ENCODE measurements at places on chromosomes 11 and 22. TPM values are rescaled to one million over a fixed set of nuclear protein-coding genes. Genes with fewer than 3 reads are reported as not detected.
A peak's percentile ranks its signal among the peaks of the same experiment; 100 is the strongest.

GRCh38 chr22:38403812-38404211, 51.2 kb downstream of the KCNJ4 start:
- no peak for DNase-seq

GRCh38 chr11:9838961-9839360, 175.1 kb downstream of the SWAP70 start:
- DNase-seq, result peak; percentile 83

- DNase-seq, result peak; percentile 11
Observed at GRCh38 chr11:28009388-28009787, 98.6 kb downstream of the KIF18A start.

DNA sequence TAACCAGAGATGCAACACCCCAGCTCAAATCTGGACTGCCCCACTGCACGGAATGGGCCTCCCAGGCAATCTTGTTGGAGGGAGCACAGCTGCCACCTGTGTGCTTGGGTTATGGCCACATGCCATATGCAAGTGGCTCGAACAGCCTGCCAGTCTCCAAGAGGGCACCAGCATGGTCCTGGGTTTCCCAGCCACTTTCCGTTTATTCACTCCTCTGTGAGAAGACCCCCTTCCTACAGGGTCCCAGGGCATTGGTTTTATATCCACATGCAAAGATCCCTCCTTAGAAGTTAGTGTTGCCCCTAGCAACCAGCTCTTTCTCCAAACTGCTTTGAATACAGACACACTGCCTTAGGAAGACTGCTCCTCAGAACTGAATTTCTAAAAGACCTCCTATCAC, 487.8 kb downstream of the BUD13 start:
- DNase-seq, result no peak

- no peak for DNase-seq
Observed at GRCh38 chr11:128678024-128678423, 15.8 kb upstream of the FLI1 start.

DNA sequence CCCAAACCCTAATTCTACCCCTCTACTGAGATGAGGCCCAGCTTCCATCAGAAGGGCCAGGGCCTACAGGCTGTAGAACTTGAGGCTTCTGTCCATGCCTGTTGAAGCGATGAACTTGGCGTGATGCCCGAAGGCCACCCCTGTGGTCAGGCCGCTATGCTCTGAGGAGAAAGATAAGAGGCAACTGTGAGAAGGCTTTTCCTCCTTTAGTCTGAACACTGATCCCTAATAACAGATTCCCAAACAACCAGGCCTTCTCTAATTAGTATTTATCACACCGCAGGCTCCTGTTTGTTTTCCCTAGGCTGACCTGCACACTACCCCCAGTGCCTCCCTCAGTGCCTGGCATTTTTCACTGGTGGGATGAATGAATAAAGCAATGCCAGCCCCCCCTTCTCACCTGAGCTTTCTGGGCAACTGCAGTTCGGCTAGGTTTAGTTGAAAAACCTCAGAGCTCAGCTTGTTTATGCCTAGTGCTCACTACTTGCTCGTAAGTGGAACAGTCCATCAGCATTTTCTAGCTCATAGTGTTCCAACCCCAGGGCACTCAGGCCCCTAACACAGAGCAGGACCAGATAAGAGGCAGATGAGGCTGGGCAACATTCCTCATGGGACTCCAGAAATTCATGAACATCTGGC, 15.2 kb downstream of the PRPF19 start:
- no peak for DNase-seq

- DNase-seq, result peak; percentile 48
Observed at GRCh38 chr11:69943066-69943465, 123.8 kb upstream of the FGF3 start.

DNA sequence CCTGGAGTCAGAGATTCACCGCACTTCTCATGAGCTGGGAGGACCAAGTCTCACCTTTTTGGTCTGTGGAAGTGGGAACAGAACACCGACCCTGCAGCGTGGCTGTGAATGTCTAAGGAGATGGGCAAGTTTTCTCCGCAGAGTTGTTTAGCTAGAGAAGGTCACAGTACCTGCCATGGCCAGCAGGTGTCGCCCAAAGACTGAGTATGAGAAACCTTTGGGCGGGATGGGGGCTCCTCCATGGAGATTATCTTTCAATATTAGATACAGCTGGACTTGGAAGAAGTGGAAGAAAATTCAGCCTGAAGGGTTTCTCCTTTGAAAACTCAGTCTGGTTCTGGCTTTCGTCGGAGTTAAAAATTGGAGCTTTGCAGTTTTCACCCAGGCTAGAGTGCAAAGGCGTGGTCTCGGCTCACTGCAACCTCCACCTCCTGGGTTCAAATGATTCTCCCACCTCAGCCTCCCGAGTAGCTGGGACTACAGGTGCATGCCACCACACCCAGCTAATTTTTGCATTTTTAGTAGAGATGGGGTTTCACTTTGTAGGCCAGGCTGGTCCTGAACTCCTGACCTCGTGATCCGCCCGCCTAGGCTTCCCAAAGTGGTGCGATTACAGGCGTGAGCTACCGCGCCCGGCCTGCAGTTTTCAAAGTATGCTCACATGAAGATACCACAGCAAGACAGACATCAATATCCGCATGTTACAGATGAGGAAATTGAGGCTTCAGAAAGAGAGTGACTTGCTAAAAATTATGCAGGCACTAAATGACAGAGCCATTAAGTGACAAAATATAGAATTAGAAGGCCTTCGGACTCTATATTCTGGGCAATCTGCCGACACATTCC, 10.7 kb upstream of the DSCAML1 start:
- DNase-seq, result peak; percentile 24

- DNase-seq, result no peak
Observed at GRCh38 chr11:20452585-20452984, 65.1 kb downstream of the PRMT3 start.

DNA sequence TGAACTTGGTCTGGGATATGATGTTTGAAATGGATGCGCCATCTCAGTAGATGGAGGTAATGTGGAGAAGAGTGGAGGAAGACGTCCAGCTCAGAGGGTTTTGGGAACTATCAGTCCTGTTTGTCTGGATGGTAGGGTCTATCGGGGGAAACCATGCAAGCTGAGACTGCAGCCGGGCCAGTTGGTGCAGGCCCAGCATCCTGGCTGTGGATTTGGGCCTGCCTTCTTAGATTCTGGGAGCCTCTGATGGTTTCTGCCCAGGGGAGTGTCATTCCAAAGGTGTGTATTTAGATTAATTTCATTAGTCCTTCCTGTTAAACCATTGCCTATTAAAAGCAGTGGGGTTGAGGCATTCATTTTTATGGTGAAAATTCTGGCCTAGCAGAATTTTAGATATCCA, 31.6 kb downstream of the BMAL1 start:
- DNase-seq, result no peak

DNA sequence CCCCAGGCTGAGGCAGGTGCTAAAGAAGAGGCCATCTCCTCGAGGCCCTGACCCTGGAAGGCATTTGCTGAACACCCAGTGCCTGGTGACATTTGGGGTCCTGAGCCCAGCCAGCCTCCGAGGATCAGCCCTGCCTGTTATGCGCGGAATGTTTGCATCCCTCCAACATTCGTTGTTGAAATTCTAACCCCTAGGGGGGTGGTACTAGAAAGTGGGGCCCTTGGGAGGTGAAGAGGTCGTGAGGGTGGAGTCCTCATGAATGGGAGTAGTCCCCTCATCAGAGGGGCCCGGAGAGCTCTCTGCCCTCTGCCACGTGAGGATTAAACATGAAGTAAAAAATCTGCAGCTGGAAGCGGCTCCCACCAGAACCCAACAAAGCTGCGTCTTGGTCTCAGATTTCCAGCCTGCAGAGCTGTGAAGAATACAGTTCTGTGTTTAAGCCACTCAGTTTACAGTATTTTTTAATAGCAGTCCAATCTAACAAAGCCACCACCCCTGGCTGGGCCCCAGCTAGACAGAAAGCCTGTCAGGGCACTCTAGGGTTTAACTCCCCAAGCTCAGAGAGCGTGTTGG, 35.3 kb upstream of the SEPTIN5 start:
- DNase-seq, result no peak

GRCh38 chr11:12702999-12703453, 28.8 kb downstream of the TEAD1 start:
- DNase-seq, result no peak

GRCh38 chr22:24540470-24540869, 14.5 kb downstream of the GUCD1 start:
- DNase-seq, result no peak

DNA sequence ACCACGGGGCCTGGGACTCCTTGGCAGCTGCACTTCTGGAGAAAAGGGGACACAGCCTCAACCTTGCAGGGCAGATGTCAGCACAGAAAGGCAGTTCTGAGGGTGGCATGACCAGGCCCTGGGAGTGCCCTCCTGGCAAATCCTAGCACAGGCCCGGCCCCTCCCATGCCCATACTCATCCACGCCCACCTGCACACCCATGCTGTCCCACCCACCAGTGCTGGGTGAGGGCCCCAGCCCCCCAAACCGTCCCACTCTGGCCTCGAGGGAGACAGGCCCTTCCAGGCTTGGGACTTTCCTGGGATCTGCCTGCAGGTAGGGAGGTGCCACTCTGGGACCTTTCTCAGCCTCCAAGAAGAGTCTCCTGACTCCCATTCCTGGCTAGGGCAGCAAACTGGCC, 10.1 kb downstream of the DUSP8 start:
- DNase-seq, result no peak

DNA sequence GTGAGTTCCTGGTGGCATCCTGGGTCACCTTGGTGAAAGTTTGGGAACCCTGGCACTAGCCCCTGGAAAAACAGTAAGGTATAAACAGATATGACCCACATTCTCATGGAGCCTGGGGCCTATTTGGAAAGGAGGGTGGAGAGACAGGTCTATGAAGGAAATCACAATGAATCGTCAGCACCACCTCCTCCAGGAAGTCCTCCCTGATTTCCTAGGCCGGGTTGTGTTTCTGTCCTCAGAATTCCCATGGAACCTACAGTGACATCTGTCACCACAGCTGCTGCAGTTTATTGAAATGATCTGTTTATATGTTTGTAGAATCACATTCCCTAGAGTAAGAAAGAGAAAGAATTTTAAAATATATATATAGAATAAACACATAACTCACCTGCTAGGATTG, 71.8 kb upstream of the ASPHD2 start:
- no peak for DNase-seq

GRCh38 chr11:88421530-88421929, 84.0 kb upstream of the CTSC start:
- DNase-seq, result no peak

DNA sequence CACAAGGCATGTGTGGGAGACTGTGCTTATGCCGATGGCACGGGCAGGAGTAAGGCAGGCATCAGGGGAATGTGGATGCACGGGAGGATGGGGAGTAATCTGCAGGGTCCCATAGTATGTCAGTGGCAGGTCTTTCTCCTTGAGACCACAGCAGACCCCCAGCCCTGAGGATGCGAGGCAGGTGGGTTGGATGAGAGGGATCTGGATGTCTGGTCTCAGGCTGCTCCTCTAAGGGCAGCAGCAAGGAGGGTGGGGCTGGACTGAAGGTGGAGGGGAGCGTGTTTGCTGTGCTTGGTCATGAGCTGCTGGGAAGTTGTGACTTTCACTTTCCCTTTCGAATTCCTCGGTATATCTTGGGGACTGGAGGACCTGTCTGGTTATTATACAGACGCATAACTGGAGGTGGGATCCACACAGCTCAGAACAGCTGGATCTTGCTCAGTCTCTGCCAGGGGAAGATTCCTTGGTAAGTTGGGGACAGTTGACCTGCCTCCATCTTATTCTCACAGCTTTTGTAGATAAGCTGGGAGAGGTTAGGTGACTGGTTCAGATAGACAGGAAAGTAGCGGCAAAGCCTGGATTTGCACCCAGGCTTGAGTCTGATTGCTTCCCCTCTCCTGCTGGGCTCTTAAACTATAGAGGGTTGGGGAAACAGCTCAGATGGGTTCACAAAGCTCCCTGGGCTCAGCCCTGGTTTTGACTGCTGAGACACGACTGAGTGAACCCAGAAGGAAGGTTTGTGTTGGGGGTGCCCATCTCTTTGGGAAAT, at the start of gene APOL1:
APOL1 (plus strand) TSS at position 380 of the 769 bp plus-strand sequence. CDS start 1,823 bp downstream, outside the sequence.
- DNase-seq, result peak; percentile 69

DNA sequence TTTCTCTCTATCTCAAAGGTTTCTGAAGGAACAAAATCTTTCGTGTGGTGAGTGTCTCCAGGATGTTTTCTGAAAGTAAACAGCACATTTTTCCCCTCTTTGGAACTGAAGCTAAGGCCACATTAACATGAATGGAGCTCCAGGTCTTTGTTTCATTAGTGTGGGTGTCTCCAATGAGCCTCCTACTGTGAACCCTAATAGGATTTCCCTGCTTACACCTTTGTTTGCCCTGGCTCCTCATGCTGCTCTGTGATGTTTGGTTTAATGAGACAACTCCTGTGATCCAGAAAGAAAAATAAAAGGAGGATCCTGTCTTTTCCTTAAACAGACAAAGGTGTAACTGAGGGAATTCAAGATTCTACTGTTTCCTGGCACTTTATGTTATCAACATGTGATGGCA, 76.9 kb upstream of the SLC6A5 start:
- no peak for DNase-seq

DNA sequence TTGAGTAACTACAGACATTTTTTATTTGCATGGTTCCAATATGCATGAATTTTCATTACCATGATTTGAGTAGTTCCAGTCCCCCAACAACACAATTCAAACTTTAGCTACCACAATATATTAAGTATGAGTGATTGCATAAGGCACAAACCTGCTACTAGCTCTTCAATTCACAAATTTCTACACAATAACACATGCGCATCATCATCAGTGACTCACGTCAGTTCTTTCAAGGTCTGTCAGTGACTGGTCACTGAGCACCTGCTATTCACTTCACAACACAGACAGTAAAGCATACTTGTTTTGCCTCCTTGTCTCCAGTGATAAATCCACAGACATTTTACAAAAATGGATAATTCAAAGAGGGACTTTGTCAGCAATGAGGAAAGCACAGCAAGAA, 435.1 kb upstream of the CCDC90B start:
- no peak for DNase-seq

- no peak for DNase-seq
Observed at GRCh38 chr22:25098445-25099081, 101.1 kb upstream of the CRYBB3 start.

The MMP8 gene
- not detected for total RNA-seq

The PGGHG gene
- 13.0 TPM for total RNA-seq

The AQP11 gene
- 5.8 TPM for total RNA-seq

The SYCE3 gene
- not detected for total RNA-seq

The CCDC116 gene
- total RNA-seq, result not detected

The AIFM3 gene
- not detected for total RNA-seq

The NPAS4 gene
- not detected for total RNA-seq

The SPI1 gene
- 0.10 TPM for total RNA-seq

The MYOD1 gene
- not detected for total RNA-seq

The RAG2 gene
- total RNA-seq, result not detected

The RNF121 gene
- 29.9 TPM for total RNA-seq

The OR8G5 gene
- total RNA-seq, result not detected

The ARHGEF17 gene
- total RNA-seq, result 9.8 TPM
